ENCODE measurements at places on chromosomes 4 and X.

- no peak for DNase-seq
Measured at GRCh38 chr4:1339489-1339888, 7.5 kb upstream of the UVSSA start.

DNA sequence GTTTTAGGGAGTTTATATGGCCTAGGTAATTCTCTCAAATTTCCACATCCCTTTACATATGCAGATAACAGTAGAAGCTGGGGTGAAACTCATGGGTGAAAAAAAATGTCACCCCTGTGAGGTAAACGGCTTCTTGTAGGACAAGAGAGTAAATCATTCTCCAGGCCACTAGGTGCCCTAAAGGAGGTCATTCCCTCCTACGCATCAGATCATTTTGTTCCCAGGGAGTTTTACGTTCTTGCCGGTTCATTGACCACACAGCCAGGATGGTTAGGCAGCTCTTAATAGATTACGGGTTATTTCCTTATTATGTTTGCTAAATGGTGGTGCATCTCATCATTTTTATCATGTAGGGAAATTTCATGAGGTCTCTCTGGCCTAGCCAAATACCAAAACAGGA is 225.8 kb upstream of the NOCT start:
- DNase-seq, result no peak

GRCh38 chr4:2057382-2058065 is 1.6 kb upstream of the NAT8L start:
- no peak for DNase-seq

GRCh38 chrX:13661735-13662288 is 8.9 kb downstream of the TCEANC start:
- no peak for DNase-seq

DNA sequence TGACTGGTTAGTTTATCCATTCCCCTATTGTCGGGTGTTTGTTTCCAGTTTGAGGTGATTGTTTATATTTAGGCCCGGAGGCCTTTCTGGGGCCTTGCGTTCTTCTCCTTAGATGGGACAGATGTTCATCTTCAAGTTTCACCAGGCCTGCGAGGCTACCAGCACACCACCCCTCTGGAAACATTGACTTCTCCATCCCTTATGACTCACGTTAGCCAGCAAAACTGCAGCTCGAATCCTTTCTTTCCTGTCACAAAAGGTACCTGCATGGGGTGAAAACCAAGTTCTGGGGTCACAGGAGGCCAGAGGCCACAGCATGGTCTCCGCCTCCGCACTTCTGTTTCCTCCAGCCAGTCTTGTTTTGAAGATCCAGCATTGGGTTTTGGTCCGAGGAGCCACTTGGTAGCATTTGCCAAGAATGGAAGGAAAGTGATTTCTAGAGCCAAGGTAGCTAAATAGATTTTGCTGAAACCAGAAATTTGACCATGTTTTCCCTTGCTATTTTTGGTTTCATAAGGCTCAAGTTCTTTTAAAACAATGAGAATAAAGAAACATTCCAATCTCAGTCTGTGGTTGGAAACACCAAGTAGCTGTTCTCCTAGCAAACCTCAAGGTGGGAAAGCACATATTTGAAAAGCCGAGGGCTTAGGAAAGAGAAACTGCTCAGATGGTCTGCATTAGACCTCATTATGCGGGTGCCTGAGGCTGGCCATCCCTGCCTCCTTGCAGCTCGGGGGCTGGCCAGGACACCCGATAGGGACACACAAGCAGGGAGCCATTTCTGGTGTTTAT is 5.6 kb downstream of the NYX start:
- peak; percentile 30 for DNase-seq

DNA sequence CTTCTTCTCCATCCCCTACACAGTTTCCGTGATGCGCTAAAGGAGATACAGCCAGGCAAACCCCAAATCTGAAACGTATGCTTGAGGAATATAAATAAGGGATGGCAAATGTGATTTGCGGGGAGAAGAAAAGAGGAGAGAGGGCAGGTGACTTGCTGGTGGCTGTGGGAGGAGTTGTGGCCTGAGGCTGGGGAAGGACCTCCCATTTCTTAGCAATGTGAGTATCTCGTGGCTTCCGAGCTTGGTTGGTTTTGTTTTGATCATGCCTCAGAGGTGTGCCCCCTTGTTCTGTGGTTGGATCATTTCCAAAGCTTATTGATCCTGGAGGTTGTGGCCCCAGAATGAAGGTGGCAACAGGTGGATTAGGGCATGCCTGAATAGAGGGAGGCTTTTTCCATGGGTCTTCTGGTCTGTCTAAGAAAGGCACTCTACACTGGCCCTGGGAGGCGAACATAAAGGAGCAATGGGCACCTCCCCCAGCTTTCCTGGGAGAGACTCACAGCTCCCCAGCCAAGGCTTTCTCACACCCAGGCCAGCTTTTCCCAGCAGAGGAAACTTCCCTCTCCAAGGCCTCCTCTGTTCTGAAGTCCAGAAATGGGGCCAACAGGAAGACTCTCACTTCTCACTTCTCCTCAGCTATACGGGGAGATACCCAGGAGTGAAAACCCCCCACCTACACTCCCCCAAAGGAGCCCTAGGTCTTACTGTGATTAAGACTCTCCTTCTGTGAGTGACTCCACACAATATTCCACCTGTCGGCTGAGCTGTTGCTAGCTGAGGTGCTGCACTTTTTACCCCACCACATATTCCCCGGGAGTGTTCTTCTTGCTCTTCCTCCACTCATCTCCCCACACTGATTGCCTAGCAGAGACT is 40.0 kb downstream of the C4orf51 start:
- no peak for DNase-seq

DNA sequence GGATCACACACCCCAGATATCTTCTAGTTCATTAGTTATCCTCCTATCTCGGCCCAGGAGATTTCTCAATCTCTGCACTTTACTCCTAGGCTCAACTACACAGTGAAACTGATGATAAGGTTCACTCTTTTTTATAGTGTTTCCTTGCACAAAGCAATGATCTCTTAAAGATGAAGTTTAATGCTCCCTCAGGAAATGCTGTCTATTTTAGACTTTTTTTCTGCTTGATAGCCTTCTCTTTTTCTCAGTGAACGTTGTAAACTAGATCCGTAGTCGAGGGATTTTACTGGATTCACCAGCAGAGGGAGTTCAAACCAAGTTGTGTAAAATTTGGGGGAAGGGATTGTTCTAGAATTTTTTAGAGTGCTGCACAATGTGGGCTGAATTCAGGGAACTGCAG is 269.6 kb downstream of the GBA3 start:
- peak; percentile 2 for DNase-seq

DNA sequence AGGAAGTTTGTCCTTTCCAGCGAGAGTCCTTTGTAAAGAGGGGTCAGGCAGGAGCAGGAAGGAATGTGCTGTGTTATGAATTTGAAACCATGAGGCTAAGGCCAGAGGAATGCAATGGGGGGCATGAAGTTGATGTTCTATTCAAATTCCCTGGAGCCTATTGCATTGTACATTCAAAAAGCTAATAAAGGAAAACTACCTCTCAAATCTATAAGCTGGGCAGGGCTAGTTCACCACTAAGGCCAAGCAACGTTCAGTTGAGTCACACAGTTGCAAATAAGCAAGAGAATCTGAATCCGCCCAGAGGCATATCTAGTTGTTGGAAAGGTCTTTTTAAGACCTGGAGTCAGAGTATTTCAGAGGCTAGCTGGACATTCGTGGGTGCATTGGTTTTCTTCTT is 148.3 kb downstream of the DCTD start:
- no peak for DNase-seq

Measured in cardiac fibroblast (primary cell).